GM12864 (cell line): ENCODE measurements at places on chromosomes 1 and 21.

DNA sequence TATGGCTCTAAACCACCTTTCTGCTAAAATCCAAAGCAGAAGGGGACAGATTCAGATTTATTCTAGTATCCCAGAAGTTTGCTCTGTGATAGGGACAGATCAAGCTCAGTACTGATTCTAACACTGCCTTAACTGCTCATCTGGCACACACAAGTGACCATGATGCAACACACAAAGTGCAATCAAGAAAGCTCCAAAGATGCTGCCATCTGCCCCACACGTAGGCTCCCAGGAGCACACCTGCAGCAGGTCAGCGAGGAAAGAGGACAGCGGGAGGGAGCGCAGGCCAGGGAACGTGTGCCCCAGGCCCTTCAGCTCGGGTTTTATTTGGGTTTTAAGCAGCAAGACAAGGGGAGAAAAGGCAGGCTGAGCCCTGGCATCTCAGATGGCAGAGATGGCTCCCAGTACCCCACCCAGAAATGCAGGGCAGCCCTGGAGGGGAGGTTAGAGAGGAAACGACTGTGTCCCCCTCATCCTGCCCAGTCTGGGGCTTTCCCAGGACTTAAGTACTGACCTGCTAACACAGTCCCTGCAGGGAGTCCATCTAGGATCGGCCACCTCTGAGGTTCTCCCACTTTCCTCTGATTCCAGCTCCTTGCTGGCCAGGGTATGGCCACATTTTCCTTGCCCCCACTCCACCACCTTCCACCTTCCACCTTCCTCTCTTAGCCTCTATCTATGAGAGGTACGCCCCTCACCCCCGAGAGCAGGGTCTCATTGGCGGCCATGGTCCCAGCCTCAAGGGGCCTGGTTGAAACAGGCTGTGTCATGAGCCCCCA is 1.2 kb downstream of the TRIM11 start:
- DNase-seq, result no peak

DNA sequence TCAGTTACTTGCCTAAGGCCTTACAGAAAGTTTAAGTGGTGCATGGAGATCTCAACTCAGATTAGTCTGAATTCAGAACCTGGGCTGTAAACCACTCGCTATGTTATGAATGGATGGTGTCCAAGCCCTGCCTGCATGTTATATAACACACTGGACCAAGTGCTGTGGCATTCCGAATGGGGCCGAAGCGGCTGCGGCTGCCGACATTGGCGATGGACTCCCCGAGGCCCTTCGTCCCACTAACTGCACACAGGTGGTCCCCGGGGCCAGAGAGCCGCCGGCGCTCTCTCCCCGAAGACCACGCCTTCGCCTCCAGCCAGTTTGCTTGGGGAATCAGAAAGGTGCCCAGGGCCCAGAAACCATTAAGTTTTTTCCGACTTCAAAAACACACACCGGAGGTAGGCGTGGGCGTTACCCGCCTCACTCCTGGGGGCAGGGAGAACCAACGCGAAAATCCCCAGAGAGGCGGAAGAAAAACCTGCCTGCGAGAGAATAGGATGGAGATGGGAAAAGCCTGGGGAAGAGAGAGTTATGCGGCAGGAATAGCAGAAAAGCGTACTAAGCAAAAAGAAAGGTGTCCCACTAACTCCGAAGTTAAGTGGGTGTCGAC is 579 bp upstream of the TENT5C start:
- DNase-seq, result no peak

DNA sequence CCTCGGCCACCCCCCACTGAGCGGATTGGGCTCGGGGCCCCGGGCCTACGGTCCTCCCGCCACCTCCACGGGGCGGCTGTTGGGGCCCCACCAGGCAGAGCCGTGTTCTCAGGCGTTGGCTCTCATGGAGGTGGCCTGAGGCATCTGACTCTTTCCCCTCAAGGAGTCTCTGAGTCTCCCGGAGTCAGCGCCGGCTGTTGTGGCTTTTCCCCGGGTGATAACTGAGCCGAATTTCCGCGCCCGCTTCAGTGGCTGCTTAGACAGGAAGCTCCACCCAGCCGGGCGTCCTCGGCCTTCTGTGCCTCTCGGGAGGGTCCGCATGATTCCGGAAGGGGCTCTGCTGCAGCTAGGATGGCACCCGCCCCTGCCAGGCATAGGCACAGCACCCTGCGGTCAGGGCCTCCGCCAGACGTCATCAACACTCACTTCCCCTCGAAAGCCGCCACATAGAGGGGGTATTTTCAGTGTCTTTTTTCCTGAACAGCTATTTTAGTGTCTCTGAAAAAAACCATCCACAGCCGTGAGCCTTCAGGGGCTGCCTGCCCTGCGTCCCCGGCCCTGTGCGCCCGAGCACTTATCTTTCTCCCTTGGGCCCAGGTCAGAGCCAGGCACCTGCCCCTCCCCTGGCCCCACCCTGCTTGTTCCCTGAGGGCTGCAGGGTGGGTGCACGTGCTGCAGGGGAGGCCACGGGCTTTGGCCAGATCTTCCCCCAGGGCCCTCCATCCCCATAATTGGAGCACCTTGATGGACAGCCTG is 72.9 kb downstream of the SKI start:
- DNase-seq, result peak; percentile 68

- no peak for DNase-seq
These were observed 74.7 kb upstream of the RGL1 start for GRCh38 chr1:183730107-183730724.

DNA sequence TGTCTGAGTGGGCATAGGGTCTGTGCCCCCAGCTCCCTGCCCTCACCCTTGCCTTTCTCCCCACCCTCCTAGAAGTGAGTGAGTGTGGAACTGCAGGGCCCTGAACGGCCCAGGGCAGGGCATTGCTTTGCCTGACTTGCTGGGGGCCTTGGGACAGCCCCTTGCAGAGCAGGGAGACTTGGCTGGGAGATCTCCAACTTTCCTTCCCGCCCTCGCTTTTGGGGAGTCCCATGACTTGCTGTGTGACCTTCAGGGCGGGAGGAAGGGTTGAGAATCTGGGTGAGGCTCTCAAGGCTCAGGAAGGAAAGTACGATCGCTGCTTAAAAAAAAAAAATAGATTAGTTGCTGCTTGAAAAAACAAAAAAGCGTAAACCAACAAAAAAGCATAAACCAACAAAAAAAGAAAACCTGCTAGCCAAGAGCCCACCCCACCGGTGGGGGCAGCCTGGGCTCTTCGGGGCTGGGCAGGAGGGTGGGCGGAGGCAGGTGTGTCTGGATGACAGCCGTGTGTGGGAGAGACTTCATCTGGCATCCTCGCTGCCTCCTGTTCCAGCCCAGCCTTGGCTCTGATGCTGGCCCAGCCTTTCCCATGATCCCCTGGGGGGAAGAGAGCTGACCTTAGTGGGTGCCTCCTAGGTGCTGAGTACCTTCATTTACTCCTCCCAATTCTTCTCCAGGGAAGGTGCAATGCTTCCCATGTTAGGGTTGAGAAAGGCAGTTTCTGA is 6.5 kb downstream of the NBL1 start:
- no peak for DNase-seq

- peak; percentile 57 for DNase-seq
These were observed 77.6 kb downstream of the XCL2 start for GRCh38 chr1:168466092-168466713.

DNA sequence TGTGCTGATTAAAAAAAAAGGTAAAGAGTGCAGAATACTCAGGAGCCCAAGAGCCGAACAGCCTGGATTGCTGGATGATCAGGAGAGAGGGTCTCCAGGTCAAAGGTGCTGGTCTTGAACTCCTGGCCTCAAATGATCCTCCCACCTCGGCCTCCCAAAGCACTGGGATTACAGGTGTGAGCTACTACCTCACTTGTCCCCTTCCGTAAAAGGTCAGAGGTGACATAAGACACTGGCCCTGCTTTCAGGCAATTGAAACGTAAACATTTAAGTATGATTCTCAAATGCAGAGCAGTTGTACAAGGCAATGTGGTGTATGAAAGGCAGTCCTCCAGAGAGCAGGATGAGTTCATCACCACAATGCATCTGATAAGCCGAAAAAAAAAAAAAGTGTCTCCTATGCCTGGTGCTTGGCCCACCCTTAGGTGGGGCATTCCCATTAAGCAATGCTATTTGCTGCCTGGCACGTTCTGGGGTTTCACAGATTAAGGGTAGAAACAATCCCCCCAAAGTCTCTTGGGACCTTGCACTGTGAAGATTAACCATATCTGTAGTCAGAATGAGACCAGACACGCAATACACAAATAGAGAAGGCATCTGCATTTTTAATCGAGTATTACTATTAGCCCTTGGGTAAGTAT is 47.7 kb downstream of the PARP1 start:
- DNase-seq, result no peak

- DNase-seq, result no peak
These were observed 89.6 kb downstream of the C1orf94 start for GRCh38 chr1:34266127-34266951.

DNA sequence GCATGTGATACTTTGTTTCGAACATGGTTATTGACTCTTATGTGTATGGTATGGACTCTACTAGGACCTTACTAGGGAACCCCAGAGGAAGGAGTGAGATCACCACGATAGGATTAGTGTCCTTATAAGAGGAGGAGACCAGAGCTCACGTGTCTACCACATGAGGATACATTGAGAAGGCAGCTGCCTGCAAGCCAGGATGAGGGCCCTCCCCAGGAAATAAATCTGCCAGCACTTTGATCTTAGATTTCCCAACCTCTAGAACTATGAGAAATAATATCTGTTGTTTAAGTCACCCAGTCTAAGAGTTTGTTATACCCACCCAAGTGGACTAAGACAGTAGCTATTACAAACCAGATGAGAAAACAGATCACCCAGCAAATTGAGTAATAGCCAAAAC is 559.3 kb upstream of the USP24 start:
- DNase-seq, result no peak

- DNase-seq, result no peak
These were observed 25.8 kb downstream of the MACO1 start for GRCh38 chr1:25456502-25456901.

GRCh38 chr1:57192222-57192621 is 226.4 kb upstream of the C8B start:
- DNase-seq, result no peak

DNA sequence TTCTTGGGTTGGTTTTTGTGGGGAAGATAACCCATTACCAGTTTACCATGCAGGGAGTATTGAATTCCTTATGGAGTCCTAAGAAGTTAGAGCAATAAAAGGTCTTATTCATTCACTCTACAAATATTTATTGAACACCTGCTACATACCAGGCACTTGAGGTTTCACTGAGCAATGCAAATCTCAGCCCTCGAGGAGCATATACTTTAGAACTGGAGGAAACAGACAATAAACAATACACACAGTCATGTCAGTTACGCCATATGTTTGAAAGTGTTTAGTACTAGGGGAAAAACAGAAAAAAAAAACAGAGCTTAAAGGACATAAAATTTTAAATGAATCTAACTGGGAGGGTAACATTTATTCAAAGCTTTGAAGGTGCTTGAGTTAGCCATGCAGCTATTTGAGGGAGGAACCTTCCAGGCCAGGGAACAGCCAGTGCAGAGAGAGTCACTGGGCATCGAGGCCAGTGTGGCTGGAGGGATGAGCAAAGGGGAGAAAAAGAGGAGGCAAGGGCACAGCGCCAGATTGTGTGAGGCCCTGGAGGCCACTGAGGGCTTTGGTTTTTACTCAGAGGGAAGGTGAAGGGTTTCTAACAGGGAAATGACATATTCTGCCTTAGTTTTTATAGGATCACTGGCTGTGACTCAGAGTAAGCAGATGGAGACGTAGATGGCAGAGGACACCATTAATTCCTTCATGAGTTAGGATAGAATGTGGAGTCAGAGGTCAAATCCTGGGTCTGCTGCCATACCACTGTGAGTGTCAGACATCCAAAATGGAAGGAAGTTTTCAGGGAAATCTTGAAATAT is 32.7 kb downstream of the C1orf21 start:
- DNase-seq, result no peak

- DNase-seq, result no peak
These were observed 49.5 kb upstream of the VCAM1 start for GRCh38 chr1:100670083-100670482.

GRCh38 chr1:182368358-182368757 is 23.2 kb downstream of the GLUL start:
- no peak for DNase-seq

- DNase-seq, result no peak
These were observed 206.7 kb downstream of the SETD4 start for GRCh38 chr21:35853321-35854239.

DNA sequence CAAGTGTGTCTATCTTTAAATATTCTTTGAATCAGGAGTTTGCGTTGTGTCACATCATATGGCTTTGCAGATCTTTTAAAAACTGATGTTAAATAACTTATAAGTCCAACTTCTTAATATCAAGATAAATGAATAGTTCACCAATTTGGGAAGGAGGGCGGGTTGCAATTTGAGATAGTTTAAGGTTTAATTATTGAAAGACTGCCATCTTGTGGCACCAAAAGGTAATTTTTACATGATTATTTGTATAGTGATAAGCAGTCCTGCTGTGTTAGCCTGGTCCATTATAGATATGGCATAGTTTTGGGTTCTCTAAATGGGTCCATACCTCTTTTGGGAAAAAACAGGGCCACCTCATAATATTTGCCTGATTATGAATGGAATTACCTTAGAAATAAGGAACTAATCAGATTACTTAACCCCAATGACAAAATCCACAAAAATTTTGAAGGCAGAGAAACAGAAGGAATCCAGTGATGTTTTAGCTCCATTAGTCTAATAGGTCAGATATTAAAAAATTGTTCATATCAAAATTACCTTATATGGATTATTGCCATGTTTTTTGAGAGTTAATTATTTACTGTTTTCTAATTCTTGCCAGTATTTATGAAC is 64.3 kb downstream of the PRKAA2 start:
- no peak for DNase-seq

DNA sequence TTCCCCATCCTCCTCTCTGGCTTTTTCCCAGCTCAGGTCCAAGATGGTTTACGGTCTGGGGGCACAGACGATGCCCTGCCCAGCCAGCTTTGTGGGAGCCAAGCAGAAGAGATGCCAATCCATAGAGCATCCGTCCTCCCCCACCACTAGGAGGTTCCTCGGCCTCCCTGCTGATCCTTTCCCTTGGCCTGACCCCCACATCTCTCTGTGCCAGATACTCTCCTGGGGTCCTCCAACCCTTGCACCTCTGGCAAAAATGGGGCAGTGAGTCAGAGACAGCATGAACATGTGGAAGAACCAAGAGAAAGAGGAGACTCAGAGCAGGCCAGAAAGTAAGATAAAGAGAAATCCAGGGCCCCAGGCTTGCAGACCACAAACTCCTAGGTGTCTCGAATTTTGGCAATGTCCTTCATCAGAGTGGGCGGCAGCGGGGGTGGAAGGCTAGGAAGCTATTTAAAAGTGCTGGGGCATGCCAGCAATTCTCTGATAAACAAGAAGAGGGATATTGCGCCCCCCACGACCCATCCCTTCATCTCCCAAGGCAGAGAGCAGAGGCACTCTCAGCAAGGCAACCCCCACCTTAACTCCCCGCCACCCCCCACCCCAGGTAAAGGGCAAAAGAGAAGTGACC is 11.4 kb downstream of the BLACAT1 start:
- DNase-seq, result no peak
